Lung microvascular endothelial cell (primary cell): ENCODE measurements at places on chromosomes 11 and 22. TPM values are rescaled to one million over a fixed set of nuclear protein-coding genes. Genes with fewer than 3 reads are reported as not detected.

The MRGPRE gene
- not detected in 2 replicates for total RNA-seq

The PRR5 gene
- total RNA-seq: 5.2 and 8.5 TPM in 2 replicates

DNA sequence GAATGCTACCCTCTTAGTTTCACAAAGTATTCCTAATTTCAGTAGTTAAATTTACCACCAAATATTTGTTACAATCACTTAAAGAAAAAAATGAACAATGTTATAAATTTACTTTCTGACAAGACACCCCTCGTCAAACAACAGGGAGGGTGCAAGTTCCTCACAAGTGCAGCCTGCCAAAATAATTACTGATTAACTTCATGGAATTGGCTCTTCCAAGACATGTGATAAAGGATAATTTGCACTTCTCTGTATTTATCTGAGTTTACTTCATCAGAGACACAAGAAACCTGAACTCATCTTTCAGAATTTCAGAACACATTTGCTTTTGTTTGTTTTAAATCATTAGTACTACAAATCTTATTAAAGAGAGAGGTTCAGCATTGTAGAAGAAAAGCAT lies 66.5 kb downstream of the LARGE2 start:
- no peak for DNase-seq

GRCh38 chr11:110389965-110390364 lies 39.8 kb upstream of the FDX1 start:
- DNase-seq: no peak

GRCh38 chr11:88603091-88603867 lies 265.7 kb upstream of the CTSC start:
- DNase-seq: no peak

GRCh38 chr22:48892578-48893287 lies 934.9 kb downstream of the BRD1 start:
- no peak for DNase-seq

- no peak for DNase-seq
These were observed 71.5 kb downstream of the FBLN1 start for GRCh38 chr22:45574069-45574703.

The MS4A15 gene
- not detected in 2 replicates for total RNA-seq

DNA sequence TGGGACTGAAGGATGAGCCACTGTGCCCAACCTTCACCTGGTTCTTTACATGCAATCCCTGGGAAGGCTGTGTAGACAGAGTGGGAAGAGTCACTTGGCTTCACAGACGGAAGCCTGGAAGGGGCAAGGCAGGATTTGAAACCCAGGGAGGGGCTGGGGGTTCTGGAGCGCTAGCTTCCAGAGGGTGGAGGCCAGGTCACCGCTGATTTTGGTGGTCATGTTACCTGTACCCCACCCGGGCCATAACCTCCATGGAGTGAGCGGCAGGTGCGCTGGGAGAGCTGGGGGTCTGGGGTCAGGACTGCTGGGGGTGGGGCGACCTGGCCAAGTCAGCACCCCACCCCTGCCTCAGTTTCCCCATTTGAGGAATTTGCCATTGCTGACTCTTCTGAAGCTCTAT lies 38.3 kb downstream of the PDGFB start:
- no peak for DNase-seq

- DNase-seq: peak; percentile 89
These were observed 2.8 kb downstream of the PARVB start for GRCh38 chr22:44026630-44027511.

DNA sequence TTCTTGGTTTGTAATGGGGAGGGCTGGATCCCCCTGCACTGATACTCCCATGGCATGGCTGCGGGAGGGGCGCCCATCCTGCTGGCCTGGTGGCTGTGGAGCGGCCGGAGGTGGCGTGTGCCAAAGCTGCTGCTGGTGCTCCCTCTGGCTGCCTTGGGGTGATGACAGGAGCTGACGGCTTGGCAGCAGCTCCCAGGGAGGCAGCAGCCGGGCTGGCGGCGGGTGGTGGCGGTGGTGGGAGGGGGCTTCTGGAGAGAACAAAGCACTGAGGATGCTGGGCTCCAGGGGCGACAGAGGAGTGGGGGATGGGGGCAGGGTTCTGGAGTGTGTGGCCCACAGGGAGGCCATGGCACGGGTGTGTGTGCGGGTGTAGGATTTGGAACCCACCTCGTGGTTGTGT lies 11.4 kb upstream of the MPPED1 start:
- DNase-seq: no peak

- DNase-seq: no peak
These were observed 572.6 kb upstream of the LUZP2 start for GRCh38 chr11:23924226-23924625.

DNA sequence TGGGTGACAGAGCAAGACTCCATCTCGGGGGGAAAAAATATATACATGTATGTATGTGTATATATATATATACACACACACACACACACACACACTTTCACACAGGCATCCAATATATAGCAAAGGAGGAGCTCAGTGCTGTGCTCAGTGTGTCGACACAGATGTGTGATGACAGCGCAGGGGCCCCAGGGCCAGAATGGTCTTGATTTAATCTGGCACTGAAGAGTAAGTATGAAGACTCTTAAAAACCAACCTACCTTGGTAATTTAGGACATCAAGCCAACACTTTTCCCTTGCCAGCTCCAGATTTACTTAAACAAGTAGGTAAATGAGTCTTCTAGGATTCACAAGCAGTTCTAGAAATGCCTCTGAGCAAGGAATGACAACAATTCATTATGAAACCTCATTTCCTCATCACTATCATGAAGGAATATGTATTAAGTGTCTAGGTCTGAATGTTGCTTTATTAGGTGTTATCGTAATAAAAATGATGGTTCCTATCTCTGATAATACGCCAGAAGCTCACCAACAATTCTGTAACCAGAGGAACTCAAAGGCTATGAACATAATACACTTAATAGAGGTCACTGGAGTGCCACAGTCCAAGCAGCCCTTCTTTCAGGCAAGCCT lies 71.5 kb downstream of the SGSM3 start:
- no peak for DNase-seq

DNA sequence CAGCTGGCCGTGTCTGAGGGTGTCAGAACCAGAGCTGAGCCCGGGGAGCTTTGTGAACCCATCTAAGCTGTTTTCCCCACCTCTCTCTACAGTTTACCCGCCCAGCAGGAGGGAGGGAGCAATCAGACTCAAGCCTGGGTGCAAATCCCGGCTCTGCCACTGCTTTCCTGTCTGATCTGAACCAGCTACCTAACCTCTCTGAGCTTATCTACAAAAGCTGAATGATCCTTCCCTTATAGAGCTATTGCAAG lies 252 bp downstream of the APOL2 start:
- DNase-seq: no peak

- DNase-seq: no peak
These were observed 1014.1 kb upstream of the RAG2 start for GRCh38 chr11:37612146-37612545.

DNA sequence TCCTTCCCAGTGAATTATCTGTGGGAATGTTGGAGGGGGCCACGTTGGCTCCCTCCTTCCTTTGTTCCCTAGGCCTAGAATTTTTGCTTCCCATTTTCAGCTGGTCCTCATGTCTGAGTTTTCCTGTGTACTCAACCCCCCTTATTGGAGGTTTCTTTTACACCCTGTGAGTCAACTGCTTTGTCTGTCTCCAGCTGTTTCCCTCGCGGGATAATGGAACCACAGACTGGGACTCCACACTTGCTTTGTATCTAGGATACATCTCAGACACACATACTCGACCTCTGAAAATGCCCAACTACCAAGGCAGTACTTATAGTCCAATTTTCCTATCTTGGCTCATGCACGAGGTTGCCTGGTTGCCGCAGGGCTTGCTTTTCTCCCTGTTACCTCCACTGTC lies 352.7 kb upstream of the MPPED2 start:
- DNase-seq: no peak

The FJX1 gene
- total RNA-seq: 17.4 and 29.0 TPM in 2 replicates

The POLR2F gene
- 34.4 and 52.6 TPM in 2 replicates for total RNA-seq

GRCh38 chr22:27212102-27212501 lies 554.7 kb downstream of the MIAT start:
- peak; percentile 2 for DNase-seq

GRCh38 chr11:117204283-117205080 lies 5.3 kb downstream of the TAGLN start:
- DNase-seq: no peak

- no peak for DNase-seq
These were observed 36.3 kb upstream of the CBX7 start for GRCh38 chr22:39188809-39189208.

The KCNK4 gene
- total RNA-seq: not detected in 2 replicates

- DNase-seq: no peak
These were observed 868 bp upstream of the SYCE3 start for GRCh38 chr22:50563413-50564160.

DNA sequence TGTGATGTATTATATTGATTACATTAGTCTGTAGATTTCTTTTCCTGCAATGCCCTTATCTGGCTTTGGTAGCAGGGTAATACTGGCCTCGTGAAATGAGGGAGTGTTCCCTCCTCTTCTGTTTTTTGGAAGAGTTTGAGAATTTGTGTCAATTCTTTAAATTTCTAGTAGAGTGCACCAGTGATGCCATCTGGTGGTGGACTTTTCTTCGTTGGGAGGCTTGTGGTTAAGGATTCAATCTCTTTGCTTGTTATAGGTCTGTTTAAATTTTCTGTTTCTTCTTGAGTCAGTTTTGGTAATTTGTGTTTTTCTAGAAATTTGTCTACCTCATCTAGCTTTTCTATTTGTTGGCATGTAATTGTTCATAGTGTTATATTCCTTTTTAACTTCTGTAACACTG lies 18.9 kb downstream of the SHANK3 start:
- DNase-seq: peak; percentile 65

DNA sequence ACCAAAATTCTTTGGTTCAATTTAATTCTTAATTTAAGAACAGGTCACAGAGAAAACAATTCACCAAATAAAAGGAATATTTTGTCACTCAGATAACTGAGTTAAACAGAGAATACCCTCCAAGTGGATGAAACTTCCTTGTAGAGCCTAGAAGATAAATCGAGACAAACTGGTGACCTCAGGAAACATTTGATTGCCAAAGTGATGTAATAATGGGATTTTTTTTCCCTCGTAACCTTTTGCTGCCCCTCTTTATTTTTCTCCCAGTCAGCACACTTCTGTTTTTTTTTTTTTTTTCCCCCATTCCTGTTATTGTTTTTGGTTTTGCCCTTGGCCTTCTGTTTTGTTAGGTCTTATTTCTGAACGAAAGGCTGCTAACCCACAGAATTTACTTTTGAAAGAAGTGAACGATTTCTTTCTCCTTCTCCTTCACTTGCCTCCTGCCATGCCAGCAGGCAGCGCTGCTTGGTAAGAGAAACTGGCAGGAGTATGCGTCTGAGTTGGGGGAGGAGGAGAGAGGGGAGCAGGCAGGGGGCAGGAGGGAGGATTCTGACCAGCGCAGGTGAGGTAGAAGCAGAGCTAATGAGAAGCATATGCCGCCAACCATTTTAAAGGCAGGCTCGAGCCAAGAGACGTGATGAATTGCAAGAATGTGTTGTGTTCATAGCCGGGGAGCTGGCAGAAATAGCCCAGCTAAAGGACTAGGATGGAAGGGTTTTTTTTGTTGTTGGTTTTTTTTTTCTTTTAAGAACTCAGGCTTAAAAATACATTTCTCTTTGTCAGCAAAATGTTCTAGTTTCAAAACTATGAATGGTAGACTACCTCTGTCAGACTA lies 121.9 kb upstream of the MTMR2 start:
- peak; percentile 49 for DNase-seq

The OR51B2 gene
- not detected in 2 replicates for total RNA-seq

DNA sequence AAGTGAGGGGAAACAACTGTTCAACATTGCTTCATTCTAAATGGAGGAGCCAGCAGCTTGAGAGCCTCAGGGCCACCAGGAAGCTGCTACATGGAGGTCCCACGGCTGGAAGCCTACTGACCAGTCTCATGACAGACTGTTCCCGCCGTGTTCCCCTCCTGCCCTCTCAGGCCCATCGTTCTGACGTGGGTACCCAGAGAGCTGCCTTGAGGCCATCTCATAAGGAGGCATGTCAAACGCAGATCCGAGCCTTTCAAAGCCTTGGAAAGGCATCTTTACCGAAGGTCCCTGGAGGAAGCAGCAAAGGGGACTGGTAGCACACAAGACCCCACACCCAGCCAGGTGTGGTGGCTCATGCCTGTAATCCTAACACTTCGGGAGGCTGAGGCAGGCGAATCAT lies 8.3 kb upstream of the ARHGEF17 start:
- no peak for DNase-seq

- DNase-seq: no peak
These were observed 123.1 kb upstream of the SLC5A12 start for GRCh38 chr11:26844963-26845362.

GRCh38 chr11:30710221-30710620 lies 124.1 kb upstream of the MPPED2 start:
- no peak for DNase-seq

DNA sequence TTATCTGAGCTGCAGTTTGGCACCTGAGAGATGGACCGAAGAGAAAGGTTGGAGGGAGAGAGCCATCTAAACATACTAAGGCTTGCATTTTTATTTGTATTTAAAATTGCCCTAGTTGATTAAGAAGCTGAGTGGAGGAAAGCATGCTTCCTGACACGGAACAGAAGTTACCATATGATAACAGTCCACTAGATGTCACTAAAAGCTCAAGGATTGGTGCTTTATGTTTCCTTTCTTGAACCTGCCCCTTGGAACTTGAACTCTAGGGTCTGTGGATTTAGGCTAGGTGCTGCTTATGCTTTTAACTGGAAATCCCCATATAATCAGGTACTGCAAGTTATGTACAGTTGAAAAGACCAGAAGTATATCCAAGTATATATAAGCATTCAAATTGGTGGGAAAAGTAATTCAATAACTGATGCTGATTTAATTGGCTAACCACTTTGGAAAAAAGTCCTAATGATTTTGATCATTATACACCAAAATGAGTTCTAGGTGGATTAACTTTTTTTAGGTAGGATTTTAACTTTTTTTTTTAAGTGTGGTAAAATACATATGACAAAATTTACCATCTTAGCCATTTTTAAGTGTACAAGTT lies 9.5 kb downstream of the RBMXL2 start:
- DNase-seq: peak; percentile 60

The FREY1 gene
- total RNA-seq: 0.44 and 0.99 TPM in 2 replicates

- no peak for DNase-seq
These were observed 82.7 kb downstream of the CELSR1 start for GRCh38 chr22:46454504-46455269.

GRCh38 chr22:42847110-42847509 lies 10.0 kb downstream of the ARFGAP3 start:
- DNase-seq: no peak

DNA sequence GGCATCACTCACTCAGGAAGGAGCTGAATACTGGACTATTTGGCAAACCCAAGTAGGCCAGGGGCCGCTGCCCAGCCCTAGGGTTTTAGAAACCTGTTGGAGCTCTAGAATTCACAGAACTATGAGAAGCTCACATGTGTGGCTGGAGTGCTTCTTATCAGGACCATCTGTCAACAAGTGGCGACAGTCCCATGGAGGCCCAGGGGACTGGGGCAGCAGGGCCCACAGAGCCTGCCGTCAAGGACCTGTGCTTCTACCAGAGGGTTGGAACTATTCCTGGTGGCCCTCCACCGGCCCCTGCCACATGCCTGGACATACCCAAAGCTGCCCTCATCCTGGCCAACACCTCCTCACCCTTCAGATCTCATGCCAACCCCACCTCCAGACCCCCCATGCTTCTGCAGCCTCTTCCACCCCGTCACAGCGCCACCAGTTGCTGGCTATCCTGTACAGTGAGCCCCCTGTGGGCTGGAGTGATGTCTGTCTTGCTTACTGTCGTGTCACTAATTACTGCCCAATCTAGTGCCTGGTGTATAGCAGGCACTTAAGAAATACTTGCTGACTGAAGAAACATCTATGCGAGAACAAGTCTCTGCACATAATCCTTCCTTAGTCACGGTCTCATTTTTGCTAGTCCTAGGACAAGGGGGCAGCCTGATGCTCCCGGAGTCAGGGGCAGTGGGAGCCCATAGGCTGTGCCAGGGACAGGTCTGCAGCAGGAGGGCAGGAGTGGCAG lies 27.2 kb upstream of the RASL10A start:
- no peak for DNase-seq
